AG04450 (cell line): ENCODE measurements at places on chromosomes 12 and 14. TPM values are rescaled to one million over a fixed set of nuclear protein-coding genes. Genes with fewer than 3 reads are reported as not detected.

LMO3 gene
- polyA plus RNA-seq, result 1.0 and 2.0 TPM in 2 replicates

BCL2L14 gene
- polyA plus RNA-seq, result not detected in 2 replicates

AQP6 gene
- polyA plus RNA-seq, result not detected in 2 replicates

RASSF9 gene
- 0.06 and 0.16 TPM in 2 replicates for polyA plus RNA-seq

P2RX4 gene
- 18.9 and 21.8 TPM in 2 replicates for polyA plus RNA-seq

TPI1 gene
- polyA plus RNA-seq, result 1,246 and 1,347 TPM in 2 replicates

GALNT8 gene
- not detected in 2 replicates for polyA plus RNA-seq

AJUBA gene
- polyA plus RNA-seq, result 77.0 and 82.9 TPM in 2 replicates

NDUFB1 gene
- polyA plus RNA-seq, result 345 and 448 TPM in 2 replicates

LTBP2 gene
- 44.3 and 61.8 TPM in 2 replicates for polyA plus RNA-seq

DLST gene
- polyA plus RNA-seq, result 148 and 150 TPM in 2 replicates

NOP9 gene
- polyA plus RNA-seq, result 12.0 and 13.7 TPM in 2 replicates

PIK3C2G gene
- not detected in 2 replicates for polyA plus RNA-seq

ATF1 gene
- polyA plus RNA-seq, result 60.5 and 63.1 TPM in 2 replicates

MIP gene
- polyA plus RNA-seq, result not detected in 2 replicates

NR1H4 gene
- polyA plus RNA-seq, result not detected in 2 replicates

ANO6 gene
- polyA plus RNA-seq, result 44.0 and 51.9 TPM in 2 replicates

KRT78 gene
- not detected in 2 replicates for polyA plus RNA-seq

TSPAN19 gene
- not detected in 2 replicates for polyA plus RNA-seq

PIWIL1 gene
- polyA plus RNA-seq, result not detected in 2 replicates

MAP1LC3B2 gene
- 3.1 and 3.8 TPM in 2 replicates for polyA plus RNA-seq

LYZ gene
- polyA plus RNA-seq, result not detected in 2 replicates

DTD2 gene
- polyA plus RNA-seq, result 16.6 and 18.8 TPM in 2 replicates

PLEKHG7 gene
- 0.05 and 0.09 TPM in 2 replicates for polyA plus RNA-seq

RFLNA gene
- polyA plus RNA-seq, result not detected in 2 replicates

MANSC4 gene
- polyA plus RNA-seq, result not detected in 2 replicates

LRTM2 gene
- polyA plus RNA-seq, result not detected in 2 replicates

ASB2 gene
- polyA plus RNA-seq, result 1.6 and 2.0 TPM in 2 replicates

LRRK2 gene
- 1.4 and 2.6 TPM in 2 replicates for polyA plus RNA-seq

RDH12 gene
- polyA plus RNA-seq, result not detected in 2 replicates

KRT73 gene
- not detected in 2 replicates for polyA plus RNA-seq

PTPRO gene
- polyA plus RNA-seq, result 0.10 and 0.16 TPM in 2 replicates

SPTB gene
- polyA plus RNA-seq, result 0.01 TPM in 1 of 2 replicates, not detected in the other

MARCHF9 gene
- 3.6 and 3.7 TPM in 2 replicates for polyA plus RNA-seq

ADAM20 gene
- polyA plus RNA-seq, result 0.06 and 0.11 TPM in 2 replicates
